ENCODE measurements at places on chromosomes 6 and 20.

DNA sequence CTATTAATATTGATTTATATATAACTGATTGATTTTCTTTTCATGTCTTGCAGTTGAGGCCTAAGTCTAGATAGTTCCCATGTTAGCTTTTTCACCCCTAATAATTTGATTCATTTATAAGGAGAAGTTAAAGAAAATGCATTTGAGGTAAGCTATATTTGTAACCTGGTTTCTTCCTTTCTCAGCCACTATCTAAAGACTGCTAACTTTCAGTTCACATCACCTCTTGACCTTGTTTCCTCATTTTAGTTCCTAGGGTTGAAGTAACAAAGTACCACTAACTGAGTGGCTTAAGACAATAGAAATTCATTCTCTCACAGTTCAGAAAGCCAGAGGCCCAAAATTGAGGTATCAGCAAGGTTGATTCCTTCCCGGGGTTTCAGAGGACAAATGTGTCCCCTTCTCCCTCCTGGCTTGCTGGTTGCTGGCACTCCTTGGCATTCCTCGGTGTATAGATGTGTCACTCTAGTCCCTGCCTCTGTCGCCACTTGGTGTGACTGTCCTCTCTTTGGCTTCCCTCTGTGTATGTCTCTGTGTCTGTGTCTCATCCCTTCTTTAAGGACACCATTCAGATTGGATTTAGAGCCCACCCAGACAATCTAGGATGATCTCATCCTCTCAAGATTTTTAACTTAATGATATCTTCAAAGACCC is 55.9 kb upstream of the C20orf144 start:
- DNase-seq, result no peak

- DNase-seq, result no peak
These were observed 76.9 kb upstream of the SIRPA start for GRCh38 chr20:1818247-1818840.

DNA sequence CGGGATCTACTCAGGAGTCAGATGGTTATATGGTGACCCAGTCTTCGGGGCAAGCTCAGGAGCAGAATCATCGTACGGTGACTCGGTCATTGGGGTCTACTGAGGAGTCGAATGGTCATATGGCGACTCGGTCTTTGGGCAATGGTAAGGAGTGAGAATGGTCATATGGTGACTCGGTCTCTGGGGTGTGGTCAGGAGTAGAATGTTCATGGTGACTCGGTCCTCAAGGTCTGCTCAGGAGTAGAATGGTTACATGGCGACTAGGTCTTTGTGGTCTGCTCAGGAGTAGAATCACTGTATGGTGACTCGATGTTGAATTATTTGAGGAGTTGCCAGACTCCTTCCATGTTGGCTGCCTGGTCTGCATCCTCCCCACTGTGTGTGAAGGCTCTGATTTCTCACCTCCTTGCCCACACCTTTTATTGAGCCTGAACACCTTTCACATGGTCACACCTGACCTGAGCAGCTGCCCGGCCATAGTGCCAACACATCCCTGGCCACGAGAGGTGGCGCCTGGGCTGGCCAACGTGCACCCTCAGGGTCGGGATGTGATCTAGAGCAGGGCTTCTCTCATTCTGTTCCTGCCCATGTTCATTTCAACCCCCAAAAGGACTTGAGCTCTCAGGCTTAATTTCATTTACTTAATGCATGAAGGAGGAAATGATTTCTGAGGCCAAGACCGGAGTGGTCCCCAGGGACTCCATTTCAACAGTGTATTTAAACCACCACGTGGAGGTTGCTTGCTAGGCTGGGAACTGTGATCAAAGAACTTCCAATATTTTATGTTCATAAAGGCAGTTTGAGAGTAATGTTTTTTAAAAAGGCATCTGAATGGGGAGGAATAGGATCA is 119.5 kb downstream of the PHACTR3 start:
- DNase-seq, result no peak

- DNase-seq, result no peak
These were observed 186.9 kb upstream of the SLC24A3 start for GRCh38 chr20:19025430-19026120.

GRCh38 chr6:109450801-109451200 is 4.8 kb downstream of the MICAL1 start:
- no peak for DNase-seq

- DNase-seq, result no peak
These were observed 21.6 kb downstream of the NAPB start for GRCh38 chr20:23399568-23400241.

DNA sequence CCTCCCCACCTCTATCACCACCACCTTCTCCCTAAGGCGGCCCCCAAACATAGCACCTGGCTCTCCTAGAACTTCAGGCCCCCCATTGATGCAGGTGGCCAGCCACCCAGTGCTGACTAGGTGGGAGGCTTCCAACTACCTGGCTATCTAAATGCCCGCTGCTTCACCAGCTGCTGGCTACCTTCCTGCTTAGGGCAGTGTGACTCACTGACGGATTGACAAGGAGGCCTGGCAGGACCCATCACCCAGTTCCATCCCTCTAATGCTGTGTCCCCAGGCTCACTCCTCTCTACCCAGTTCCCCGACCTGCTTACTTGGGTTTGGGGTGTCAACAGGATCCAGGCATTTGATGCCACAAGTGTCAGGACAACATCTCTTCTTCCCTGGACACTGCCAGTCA is 1.1 kb downstream of the SLPI start:
- no peak for DNase-seq

- DNase-seq, result no peak
These were observed 1358.5 kb upstream of the CITED2 start for GRCh38 chr6:140732991-140733390.

DNA sequence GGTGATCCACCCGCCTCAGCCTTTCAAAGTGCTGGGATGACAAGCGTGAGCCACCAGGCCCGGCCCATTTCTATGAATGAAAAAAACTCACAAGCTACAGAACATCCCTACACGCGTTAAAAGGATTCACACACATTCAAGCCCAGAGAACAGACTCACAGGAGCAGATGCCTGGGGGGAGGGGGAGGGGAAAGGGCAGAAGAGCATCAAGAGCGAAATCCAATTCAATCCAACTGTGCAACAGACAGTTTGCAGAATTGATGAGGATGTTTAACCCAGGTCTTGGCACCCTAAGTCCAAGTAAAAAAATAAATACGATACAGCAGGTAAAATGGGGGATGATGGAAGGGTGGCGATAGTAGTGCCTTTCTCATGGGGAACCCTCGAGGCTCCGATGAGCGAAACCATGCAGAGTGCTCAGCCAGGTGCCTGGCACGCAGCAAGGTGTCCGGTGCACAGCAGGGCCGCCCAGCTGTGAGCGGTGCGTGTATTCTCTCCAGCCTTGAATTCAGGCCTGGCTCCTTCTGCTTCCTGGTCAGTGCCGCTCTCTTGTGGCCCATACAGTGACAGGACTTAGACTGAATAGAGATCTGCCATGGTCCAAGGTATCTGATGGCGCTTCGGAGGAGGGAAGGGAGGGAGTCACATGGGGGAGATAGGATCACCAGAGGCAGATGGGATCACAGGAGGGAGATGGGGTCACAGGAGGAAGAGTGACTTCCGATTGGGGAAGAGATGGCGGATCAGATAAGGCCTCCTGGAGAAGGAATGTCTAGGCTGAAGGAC is 35.4 kb upstream of the ANGPT4 start:
- no peak for DNase-seq

DNA sequence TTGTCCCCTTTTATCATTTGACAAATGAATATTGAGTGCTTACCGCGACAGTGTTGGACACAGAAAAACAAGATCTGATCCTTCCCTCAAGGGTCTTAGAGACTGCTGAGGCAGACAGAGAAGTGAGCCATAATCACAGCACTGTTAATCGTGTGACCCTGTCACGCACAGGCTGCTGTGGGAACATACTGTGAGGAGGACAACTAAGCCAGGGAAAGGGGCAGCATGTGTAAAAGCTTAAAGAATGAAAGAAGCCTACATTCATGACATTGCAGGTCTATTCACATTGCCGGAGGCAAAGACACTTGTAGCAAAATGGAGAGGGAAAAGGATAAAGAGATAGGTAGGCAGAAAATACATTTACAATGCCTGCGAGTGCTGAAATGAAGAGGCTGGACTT is 32.7 kb downstream of the TRDN start:
- DNase-seq, result no peak

DNA sequence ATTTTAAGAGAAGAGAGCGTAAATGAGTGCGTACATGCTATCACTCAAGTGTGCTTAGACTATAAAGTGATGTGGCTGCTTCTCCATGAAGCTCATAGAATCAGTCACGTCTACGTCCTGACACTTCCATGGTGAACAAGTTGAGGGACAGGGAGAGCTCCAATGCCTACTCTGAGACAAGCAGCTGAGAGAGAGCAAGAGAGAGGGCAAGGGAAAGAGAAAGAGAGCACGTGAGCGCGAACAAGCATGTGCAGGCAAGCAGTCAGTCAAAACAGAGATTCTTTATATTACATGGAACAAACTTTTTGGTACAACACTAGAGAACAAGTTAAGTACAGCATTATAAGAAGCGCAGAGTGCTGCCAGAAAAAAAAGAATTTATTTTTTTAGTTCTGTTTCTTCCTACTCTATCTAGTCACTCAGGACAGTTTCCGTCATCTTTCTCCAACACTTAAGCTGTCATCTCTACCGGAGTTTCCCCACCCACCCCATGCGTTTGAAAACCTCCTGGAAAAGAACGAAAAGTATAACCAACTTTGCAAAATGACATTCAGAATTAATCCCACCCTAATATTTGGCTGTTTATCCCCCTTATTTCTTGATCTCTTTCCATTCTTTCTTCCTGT is 61.8 kb downstream of the EPB41L2 start:
- no peak for DNase-seq

GRCh38 chr6:5865506-5866031 is 141.2 kb downstream of the NRN1 start:
- DNase-seq, result no peak

DNA sequence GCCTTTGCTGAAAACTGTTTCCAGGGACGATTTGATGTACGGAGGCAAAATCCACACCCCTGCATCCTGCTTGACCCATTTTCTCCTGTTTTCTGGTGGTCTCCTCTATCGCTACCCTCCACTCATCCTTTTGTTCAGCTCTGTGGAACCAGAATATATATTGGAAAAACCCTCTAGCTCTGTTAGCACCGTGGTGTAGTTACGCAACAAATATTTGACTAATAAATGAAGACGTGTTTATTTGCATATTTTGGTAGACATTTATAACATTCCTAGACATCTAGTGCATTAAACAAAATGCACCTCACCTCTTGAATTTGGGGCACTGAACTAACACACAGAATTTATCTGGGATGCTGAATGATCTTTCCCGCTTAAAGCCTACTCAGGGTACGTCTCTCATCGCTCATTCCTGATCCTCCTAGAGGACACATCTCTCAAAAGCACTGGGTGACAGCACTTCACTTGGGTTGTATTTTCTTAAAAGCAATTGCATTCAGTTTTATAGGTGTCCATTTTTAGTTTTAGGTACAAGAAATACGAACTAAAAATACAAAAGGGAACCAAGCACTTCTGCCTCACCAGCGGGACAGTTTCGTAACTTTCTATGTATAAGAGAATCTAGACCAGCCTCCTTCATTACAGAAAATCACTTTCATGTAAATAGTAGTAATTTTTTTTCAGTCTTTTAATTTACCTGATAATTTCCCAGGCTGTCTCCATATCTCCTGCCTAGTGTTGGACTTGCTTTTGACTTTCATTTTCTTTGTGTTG is 59.2 kb downstream of the SNRNP48 start:
- no peak for DNase-seq

- DNase-seq, result no peak
These were observed 15.7 kb downstream of the AFDN start for GRCh38 chr6:167842457-167842856.

DNA sequence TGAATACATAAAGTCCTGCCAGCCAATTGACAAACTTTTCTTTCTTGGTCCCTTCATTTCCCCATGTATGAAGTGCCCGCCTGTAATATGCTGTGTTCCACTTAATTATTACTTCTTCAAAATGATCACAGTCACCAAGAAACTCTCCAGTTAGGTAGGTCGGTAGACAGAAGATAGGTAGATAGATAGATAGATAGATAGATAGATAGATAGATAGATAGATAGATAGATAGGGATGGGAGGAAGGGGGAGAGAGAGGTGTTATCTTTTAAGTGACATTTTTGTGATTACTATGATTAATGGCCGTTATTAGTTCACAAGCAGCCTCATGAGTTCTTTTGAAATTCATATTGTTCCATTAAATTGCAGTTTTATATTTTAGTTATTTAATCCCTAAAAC is 79.5 kb upstream of the TPD52L1 start:
- DNase-seq, result no peak

DNA sequence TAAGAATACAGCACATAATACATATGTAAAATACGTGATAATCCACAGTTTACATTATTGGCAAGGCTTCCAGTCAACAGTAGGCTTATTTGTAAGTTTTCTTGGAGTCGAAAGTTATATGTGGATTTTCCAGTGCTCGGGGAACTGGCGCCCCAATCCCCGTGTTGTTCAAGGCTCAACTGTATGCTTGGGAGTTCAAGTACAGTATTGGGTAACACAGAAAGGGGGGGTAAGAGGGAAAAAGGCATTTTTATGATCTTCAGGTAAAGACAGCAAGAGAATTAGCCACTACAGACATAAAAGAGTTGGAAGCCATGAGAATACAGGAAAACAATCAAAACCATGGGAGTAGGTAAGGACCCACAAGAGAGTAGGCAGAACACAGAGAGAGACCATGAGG is 16.4 kb downstream of the PSMB1 start:
- DNase-seq, result no peak

DNA sequence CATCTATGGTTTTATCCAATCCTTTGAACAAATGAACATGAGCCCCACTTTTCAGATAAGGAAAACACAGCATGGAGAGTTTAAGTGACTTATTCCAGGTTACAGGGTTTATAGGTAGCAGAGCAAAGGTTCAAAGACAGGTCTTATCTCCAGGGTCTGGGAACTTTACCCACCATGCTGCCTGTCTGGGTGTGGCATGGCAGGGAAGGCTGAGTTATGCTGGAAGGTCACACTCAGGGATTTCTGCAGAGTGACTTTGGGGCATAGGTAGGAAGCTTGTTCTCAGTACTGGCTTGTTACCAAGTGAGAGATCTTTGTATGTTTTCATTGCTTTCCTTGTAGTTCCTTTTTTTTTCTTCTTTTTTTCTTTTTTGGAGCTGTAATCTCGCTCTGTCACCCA is 1.8 kb downstream of the ZNF831 start:
- no peak for DNase-seq

GRCh38 chr6:106141441-106142237 is 55.5 kb downstream of the PRDM1 start:
- no peak for DNase-seq

GRCh38 chr6:22308939-22309338 is 12.1 kb upstream of the PRL start:
- no peak for DNase-seq

DNA sequence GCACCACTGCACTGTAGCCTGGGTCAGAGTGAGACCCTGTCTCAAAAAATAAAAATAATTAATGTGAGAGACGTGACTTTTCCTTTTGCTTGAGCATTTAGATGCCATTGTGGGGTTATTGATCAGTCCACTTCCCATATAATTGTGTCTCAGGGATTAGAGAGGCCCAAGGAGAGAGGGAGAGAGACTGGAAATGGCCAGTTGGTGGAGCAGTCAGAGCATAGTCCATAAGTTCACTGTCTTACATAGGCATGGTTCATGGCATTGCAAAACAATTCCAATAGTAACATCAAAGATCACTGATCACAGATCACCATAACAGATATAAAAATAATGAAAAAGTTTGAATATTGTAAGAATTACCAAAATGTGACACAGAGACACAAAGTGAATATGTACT is 15.2 kb upstream of the SDHAF4 start:
- DNase-seq, result no peak
